ENCODE measurements at places on chromosomes 3 and 15.
A peak's percentile ranks its signal among the peaks of the same experiment; 100 is the strongest.

DNA sequence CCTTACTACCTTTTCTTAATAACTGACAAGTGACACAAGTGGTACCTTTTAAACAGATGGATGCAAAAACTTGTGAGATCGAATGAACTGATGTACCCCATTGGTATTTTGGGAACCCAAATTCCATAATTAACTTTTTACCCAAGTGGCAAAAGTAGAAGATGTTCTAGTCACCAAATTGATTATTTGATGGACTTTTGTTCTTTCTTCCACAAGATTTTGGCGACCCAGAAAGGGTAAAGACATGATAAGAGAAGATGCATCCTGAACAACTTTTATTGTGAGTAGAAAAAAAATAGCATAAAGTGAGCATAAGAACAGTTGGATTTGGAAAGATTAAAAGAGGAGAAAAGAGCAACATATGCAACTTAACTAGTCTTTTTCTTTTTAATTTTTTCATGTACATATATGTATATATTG lies 159.5 kb downstream of the TIGIT start:
- no peak for DNase-seq

DNA sequence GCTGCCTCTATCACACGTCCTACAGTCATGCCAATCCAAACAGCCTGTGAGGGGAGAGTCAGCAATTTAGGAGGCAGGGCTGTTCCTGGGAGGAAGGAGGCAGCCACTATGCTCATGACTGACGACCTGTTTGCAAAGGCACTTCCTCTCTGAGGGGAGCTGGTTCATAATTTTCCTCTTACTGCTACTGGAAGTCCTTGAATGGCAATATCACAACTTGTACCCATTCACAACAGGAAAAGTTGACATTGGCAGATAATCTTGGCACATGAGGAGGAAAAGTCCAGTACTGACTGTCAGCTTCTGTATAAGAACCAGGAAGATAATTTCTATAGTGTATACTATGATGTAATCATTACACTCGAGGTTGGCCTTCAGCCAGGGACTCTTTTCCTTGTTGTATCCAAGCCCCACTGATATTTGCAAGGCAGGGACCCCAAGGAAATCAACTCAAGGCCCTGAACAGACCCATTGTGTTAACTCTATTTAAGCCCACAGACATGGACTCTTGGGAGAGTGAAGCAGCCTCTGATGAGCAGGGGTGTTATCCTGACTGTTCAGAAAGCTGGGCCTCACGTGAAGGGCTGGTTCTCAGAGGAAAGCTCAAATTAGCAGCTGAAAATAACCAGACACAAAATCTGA lies 267.3 kb upstream of the ADAMTS9 start:
- DNase-seq: no peak

DNA sequence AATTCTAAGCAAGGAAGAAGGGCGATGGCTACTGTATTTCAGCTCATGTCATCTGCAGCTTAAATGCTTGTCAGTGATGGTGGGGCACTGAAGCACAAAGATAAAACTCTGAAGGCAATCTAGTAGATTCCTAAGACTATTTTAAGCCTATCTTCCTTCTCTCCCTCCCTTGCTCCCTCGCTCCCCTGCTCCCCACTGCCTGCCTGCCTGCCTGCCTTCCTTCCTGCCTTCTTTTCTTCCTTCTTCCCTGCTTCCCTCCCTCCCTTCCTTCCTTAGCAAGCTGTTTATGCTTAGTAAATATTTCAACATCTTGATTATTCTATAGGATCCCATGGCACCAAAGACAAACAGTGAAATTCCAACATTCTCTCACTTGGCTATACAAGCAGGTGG lies 99.6 kb downstream of the OXSM start:
- no peak for DNase-seq

- peak; percentile 52 for DNase-seq
Measured at GRCh38 chr3:189132231-189132671, 39.5 kb upstream of the TPRG1 start.

DNA sequence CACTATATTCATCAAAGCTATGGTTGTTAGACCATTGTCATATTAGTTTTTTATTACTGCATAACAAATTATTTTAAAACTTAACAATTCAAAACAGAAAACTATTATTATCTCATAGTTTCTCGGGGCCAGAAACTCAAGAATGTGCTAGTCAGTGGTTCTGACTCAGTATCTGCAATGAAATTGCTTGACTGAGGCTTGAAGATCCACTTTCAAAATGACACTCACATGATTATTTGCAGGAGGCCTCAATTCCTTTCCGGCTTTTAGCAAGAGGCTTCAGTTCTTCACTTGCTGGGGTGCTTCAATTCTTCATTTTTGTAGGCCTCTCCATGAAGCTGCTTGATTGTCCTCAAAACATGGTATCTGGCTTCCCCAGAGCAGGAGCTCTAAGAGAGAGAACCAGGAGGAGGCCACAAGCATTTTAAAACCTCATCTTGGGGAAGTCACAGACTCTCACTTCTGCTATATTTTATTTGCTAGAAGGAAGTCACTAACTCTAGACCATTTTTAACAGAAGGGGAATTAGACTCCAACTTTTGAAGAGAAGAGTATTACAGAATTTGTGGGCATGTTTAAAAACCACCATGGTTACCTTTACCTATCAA lies 383.7 kb downstream of the MFSD1 start:
- DNase-seq: no peak

- no peak for DNase-seq
Measured at GRCh38 chr15:37101980-37102304, 1.6 kb upstream of the MEIS2 start.

DNA sequence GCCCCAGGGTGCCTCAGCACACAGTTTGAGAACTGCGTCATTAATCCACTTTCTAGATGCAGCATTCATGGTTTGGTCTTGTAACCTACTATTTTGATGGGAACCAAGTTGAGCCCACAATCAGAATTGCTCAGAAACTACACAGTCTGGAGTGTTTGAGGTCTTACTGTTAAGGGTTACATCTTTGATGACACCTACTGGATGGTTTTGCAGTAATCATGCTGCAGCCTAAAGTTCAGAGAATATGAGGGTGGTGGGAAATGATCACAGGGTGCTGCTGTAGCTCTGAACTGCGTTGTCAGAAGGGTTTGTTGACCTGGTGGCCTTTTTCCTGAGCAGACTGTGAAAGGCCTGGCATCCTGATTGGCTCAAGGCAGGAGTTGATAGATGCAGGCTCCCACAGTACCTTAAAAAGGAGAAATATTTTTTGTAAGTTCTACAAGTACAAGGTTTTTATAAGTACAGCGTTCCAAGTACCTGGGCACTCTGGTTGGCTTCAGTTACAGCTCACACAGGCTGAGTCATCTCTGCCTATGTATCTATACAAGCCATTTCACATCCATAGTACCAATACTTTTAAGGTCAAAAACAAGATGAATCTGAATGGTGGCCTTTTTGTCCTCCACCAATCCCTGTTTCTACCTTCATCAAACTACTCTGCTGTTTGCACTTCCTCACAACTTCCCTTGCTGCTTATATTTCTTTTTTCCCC lies 60.5 kb upstream of the ACKR4 start:
- DNase-seq: no peak

GRCh38 chr3:122064326-122064725 lies 9.2 kb downstream of the CD86 start:
- no peak for DNase-seq

DNA sequence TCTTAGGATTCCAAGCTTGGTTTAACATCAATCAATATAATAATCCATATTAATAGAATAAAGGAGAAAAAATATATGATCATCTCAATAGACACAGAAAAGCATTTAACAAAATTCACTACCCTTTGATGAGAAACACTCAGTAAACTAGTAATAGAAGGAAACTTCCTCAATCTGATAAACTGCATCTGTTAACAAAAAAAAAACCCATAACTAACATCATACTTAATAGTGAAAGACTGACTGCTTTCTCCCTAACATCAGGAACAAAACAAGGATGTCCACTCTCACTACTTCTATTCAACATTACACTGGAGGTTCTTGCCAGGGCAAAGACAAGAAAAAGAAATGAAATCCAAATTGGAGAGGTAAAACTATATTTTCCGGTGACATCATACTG lies 30.5 kb downstream of the LRRK1 start:
- DNase-seq: no peak

- DNase-seq: no peak
Measured at GRCh38 chr3:156413293-156413892, 141.5 kb downstream of the SSR3 start.

DNA sequence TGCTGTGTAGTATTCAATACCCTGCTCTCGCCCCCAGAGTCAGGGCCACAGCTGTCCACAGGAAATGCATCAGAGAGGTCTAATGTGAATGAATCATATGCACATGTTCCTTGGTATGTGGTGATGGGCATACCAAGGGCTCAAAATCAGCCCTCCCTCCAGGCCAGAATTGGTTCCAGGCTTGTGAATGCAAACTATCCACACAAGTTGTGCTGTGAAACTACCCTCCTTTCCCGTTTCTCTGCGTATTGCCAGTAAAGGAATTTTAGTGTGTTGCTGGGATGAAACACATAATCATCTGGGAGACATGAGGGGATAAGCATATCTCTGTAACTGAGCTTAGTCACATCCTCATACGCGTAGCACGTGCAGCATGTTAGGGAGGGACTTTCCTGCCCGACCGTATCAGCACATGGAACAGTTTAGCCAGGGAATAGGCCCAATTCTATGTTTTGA lies 9.2 kb upstream of the MME start:
- DNase-seq: no peak

- no peak for DNase-seq
Measured at GRCh38 chr3:180417241-180417640, 184.7 kb upstream of the TTC14 start.

DNA sequence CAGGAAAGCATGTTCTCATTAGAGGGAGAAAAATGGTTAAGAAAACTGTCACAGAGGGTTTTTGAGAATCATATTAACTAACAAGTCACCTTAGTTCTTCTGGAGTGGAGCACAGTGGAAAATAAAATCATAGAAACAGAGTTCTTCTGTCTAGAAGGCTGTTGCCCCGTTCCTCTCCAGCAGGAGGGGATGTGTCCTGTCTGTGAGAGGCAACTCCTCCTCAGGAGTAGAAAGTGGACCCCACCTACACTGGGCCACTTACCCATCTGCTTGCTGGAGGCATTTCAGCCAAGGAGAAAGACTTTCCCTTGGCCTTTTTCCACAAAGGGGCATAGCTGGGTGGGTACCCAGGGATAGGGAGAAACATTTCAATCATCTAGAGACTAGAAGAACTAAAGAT lies 106.6 kb downstream of the SSR3 start:
- DNase-seq: no peak

- DNase-seq: no peak
Measured at GRCh38 chr3:168416446-168416845, 320.7 kb upstream of the GOLIM4 start.

DNA sequence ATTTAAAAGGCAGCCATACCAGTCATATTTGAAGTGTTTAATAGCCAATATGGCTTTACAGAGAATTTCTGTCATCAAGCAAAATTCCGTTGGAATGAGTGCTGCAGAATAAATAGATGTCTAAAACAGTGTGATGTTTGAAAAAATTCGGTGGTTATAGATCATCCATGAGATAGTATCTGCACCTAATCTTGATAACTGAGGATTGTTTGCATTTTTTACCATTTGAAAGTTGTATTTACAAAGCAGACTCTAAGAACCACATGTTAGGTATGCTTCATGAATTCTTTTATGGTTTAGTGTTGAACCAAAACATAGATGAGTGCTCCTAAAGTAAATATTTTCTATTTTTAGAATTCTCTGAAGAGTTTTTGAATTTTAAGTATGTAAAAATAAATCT lies 476.1 kb downstream of the NAALADL2 start:
- DNase-seq: no peak

GRCh38 chr15:52078876-52079700 lies 33.5 kb downstream of the BCL2L10 start:
- DNase-seq: peak; percentile 63

DNA sequence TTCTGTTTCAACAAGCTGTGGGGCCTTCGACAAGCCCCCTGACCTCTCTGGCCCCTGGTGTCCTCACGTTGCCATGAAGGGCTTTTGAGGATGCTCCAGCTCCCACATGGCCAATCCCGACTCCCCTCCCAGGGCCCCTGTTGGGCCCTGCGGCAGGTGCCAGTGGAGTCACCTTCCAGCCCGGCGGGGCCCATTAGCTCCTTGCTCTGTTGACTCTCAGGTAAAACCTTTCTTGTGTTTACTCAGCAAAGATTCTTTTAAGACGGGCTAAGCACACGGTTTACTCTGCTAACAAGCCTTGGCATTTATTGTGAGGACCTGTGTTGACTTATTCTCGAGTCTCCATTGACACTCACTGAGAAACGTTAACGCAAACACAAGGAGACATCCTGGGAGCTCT lies 15.0 kb downstream of the RPLP1 start:
- no peak for DNase-seq
